ENCODE measurements at places on chromosomes 16 and 17.

- DNase-seq = no peak
Observed at GRCh38 chr17:46839211-46839610, 12.2 kb upstream of the WNT9B start.

- peak; percentile 23 for DNase-seq
Observed at GRCh38 chr17:4940555-4941318, 669 bp downstream of the RNF167 start.

GRCh38 chr16:23306199-23307100 is 4.3 kb downstream of the SCNN1B start:
- DNase-seq = no peak

GRCh38 chr16:84741340-84741830 is 41.6 kb downstream of the USP10 start:
- DNase-seq = no peak

DNA sequence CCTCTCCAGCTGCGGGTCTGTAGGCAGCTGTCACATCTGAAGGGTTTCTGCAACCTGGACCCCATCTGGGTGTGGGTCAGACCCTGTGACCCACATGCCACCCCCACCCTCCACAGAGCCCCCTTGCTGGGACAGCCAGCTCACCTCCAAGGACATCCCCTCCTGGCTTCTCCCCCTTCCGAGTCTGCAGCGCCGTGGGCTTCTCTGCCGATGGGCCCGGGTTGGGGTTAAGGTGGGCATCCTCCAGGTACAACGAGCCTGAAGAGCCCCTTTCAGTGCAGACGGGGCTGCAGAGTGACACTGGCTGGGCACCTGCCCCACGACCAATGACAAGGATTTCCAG is 28.9 kb downstream of the OR1D5 start:
- DNase-seq = no peak
